ENCODE measurements at places on chromosomes 7 and 10.

DNA sequence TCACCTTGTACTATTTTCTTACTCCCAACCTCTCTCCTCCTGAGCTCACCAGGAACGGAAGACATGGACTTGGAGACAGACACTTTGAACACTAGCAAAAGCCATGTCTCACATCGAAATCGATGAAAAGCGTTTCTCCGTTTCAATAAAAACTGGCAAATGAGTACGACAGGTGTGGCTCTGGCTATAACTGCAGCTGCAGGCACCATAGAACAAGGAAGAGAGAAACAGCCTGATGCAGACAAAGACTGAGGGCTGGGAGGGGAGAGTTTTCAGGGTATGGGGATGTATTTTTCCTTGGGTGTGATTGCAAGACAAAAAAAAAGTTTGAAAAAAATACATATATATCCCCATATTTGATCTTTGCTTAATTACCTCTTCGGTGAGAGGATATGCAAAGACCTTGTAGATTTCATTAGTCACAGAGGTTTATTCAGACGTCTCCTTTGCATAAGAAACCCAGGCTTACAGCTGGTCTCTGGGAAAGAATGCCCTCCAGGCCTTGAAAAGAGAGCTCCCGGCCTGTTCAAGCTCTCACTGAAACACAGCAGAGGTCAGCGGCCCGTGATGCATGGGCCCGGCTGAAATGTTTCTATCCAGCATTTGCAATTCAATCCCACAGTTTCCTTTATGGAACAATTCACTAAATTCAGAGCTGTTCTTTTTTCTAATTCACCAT, 63.1 kb downstream of the TLL2 start:
- no peak for DNase-seq

GRCh38 chr10:13416760-13417159, 68.7 kb upstream of the SEPHS1 start:
- no peak for DNase-seq

DNA sequence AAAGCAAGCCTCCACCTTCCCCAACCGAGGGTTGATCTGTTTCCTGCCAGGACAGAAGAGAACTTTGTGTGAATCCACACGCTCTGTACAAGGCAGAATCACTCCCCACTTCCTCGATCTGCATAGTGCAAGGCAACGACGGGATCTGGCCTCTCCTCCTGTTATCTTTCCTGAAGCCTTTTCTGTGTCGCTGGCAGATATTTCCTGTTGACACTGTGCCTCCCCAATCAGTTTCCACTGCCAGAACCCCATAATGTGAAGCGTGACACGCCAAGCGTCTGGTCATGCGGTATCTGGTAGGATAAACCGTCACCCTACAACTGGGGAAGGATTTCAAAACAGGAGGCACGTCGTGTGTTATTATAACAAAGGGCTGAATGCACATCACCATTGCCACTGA, 57.2 kb downstream of the FAM171A1 start:
- DNase-seq: peak; percentile 73

DNA sequence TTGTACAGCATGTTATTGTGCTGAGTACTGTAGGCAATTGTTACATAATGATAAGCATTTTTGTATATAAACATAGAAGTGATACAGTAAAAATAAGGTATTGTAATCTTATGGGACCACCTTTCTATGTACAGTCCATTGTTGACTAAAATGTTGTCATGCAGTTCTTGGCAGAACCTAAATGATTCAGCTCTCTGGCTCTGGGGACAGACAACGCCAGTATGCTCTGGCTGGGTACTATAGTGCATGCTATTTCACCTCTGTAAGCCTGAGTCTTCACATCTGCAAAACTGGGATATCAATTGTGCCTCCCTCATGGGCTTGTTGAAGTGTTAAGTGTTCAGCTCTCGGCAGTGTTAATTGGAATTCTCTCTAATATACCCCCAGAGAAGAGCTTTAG, 674.3 kb downstream of the INHBA start:
- DNase-seq: no peak

GRCh38 chr10:48288661-48289060, 14.2 kb upstream of the FRMPD2 start:
- DNase-seq: no peak

- DNase-seq: peak; percentile 35
These were observed 249.9 kb upstream of the PLXNA4 start for GRCh38 chr7:132825932-132826835.

- DNase-seq: peak; percentile 26
These were observed 352.0 kb downstream of the PCLO start for GRCh38 chr7:82810558-82811259.

- no peak for DNase-seq
These were observed 4.2 kb upstream of the NANOS1 start for GRCh38 chr10:119025336-119025735.

GRCh38 chr10:33273295-33274002, 61.0 kb downstream of the NRP1 start:
- DNase-seq: peak; percentile 49

DNA sequence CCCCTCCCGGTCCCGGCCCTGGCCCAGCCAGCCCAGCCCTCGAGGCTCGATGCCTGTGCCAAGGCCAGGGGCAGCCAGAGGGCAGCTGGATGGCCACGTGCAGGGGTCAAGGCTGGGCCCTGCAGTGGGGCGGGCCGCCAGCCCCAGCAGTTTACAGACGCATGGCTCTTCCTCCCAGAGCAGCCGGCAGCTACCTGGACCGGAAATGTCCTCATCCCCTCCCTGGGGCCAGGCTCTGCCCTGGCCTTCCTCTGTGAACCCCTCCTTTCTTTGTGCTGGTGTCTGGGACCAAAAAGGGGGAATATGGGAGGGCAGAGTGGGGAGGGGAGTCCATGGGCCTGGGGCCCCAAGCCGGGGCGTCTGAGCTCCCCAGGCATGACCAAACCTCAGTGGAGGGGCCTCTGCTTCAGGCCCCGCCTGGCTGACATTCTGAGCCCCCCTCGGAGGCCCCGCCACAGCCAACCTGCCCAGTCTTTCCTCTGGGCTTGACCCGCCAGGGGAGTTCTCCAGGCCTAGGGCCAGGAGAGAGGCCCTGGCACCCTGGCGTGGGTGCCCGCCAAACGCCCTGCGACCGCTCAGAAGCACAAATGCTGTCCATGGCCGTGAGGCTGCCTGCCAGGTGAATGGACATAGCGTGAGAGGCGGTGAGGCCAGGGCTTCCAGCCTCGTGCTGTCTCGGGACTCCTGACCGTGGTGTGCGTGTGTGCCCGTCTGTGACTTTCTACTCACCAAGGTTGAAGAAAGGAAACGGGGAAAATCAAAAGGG, 24.7 kb upstream of the AMZ1 start:
- DNase-seq: no peak

DNA sequence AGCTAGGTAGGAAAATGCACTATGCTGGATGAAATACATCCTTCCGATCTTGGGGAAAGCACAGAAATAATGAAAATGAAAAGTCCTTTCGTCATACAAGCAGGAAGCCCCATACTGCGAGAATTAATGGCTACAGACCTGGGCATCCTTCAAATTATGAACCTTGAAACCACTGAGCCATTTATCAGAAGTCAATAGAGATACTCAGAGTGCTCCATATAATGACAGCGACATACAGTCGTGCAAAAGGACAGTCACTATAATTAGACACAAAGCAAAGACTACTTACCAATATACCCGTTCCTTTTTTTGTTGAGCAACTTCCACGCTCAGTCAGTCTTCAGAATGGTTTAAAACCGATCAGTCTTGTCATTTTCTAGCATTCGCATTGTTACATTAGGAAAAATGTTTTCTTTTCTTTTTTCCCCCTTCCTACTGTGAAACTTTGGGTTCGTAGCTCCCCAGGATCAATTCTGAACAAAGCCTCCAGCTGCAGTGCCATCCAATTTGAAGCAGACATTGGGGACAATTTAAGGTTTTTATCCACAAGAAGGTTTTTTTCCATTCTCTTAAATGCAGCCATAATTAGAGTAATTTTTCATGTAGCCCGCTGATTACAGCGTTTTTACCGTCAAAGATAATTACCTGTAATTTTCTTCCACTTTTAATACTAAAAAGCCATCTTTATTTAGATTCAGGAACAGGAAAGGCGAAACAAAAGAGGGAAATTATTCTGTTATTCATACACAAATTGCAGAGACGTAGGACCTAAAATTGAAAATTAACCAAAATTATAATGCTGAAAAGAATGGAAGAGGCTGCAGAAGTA, 6.4 kb downstream of the DLX6 start:
- DNase-seq: no peak

DNA sequence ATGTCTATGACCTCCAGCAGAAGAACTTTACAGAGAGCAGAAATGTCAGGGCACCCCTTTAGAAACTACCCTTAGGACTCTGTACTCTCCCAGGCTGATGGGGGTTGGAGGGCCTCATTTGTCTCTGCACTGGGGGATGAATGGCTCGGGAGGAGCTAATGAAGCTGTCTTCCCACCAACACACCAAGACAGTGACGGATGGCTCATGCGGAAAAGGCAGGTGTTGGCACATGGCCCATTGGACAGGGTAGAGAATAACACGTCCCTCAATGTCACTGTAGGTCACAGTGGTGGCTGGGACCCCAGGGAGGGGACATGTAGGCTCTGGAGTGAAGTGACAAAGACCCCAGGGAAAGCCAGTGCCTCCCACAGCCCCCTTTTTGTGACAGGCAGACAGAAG, 64.0 kb upstream of the PCBD1 start:
- no peak for DNase-seq

All from putamen (tissue), 1 donor.